Mesothelial cell of epicardium (in vitro differentiated cells): ENCODE measurements at places on chromosomes 3 and 15. TPM values are rescaled to one million over a fixed set of nuclear protein-coding genes. Genes with fewer than 3 reads are reported as not detected.

Gene PIF1
- total RNA-seq = 10.8 to 12.4 TPM (median 10.8 TPM) in 3 replicates

Gene FETUB
- not detected in 3 replicates for total RNA-seq

Gene SMAD6
- 164 to 176 TPM (median 176 TPM) in 3 replicates for total RNA-seq

Gene SOX14
- 0.18 to 0.44 TPM (median 0.18 TPM) in 3 replicates for total RNA-seq

Gene PLA2G4F
- 0.91 to 1.5 TPM (median 1.5 TPM) in 3 replicates for total RNA-seq

Gene AMOTL2
- 281 to 297 TPM (median 296 TPM) in 3 replicates for total RNA-seq

Gene QARS1
- total RNA-seq = 364 to 373 TPM (median 373 TPM) in 3 replicates

Gene SENP2
- 39.3 to 40.7 TPM (median 40.2 TPM) in 3 replicates for total RNA-seq

Gene TFDP2
- 106 to 113 TPM (median 109 TPM) in 3 replicates for total RNA-seq

Gene CDHR4
- 0.27 to 0.42 TPM in 2 of 3 replicates, not detected in the other for total RNA-seq

Gene ARL14
- total RNA-seq = not detected in 3 replicates

Gene RNF7
- 94.3 to 100 TPM (median 95.6 TPM) in 3 replicates for total RNA-seq

Gene FHIT
- 10.7 to 18.3 TPM (median 12.0 TPM) in 3 replicates for total RNA-seq

Gene NRG4
- 7.6 to 8.7 TPM (median 7.6 TPM) in 3 replicates for total RNA-seq

Gene CHST2
- total RNA-seq = 11.8 to 13.4 TPM (median 12.6 TPM) in 3 replicates

Gene KIF7
- total RNA-seq = 26.5 to 30.1 TPM (median 26.6 TPM) in 3 replicates

Gene GP9
- not detected in 3 replicates for total RNA-seq

Gene DOCK3
- 21.0 to 21.6 TPM (median 21.4 TPM) in 3 replicates for total RNA-seq

Gene FAM43A
- total RNA-seq = 10.5 to 11.3 TPM (median 11.0 TPM) in 3 replicates

Gene CNTN3
- 1.5 to 2.5 TPM (median 1.6 TPM) in 3 replicates for total RNA-seq

Gene PIGZ
- total RNA-seq = 0.70 to 0.91 TPM (median 0.74 TPM) in 3 replicates

Gene GREM1
- 1.3 to 2.2 TPM (median 2.1 TPM) in 3 replicates for total RNA-seq

Gene TMEM40
- total RNA-seq = 7.8 to 8.3 TPM (median 8.0 TPM) in 3 replicates
